ENCODE measurements at places on chromosomes 5 and 9.

- DNase-seq: no peak
These were observed 264.2 kb upstream of the DAPK1 start for GRCh38 chr9:87233431-87233830.

DNA sequence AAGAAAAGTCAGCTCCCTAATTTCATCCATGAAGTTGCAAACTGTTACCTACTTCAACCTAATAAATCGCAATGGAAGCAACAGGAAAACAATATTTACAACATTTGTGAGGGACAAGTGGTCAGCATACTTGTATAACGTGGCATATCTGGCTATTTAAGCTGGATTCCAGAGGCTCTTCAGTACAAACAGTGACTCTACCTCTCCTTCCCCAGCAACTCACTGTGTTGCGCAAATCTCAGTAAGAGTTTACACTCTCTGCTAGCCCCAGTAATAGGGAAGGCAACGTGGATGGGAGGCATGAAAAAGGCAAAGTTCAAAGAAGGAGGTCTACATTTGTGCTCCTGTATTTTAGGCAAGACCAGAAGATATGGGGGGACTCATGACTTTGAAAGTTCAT is 18.9 kb upstream of the SEMA5A start:
- DNase-seq: no peak

DNA sequence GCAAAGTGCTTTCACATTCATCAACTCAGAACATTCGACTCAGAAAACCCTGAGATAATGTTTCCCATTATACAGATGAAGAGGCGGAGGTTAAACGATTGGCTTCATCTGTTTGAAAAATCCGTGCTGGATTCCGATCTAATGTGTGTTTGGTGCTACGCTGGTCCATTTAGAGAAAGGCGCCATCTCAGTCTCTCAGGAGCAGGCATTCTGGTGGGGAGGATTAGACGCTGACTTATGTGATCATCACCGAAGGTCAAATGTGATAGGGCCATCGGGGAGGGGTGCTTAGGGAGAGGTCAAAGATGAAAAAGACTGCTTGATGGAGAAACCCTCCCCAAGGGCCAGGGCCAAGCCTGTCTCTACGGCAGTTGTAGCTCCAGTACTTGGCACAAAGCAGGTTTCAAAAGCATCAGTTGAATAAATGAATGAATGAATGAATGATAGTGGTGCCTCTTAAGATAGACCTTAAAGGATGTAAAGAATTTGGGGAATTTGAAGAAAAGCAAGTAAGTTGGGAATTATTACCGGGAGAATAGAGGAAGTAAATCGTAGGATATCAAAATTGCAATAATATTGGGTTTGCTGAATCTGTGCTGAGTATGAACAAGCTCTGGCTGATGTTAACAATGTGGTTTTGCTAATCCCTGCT is 160.6 kb upstream of the SHB start:
- DNase-seq: no peak

DNA sequence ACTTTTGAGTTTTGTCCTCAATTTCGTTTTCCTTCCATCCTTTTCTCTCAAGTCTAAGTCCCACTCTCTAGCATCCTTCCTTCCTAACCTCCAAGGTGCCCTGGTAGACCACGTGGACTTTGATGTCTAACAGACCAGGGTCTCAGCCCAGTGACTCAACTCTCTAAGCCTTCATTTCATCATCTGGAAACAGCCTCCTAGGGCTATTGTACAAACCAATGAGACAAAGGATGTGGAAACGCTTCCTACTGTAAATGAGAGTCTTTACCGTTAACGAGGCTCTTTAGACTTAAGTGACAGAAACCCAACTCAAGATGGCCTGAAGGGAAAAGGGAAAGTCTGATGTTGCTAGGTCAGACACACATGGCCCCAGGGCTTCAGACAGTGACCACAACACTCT is 49.2 kb upstream of the CPLX2 start:
- DNase-seq: no peak

GRCh38 chr5:176639208-176639607 is 8.1 kb upstream of the TSPAN17 start:
- no peak for DNase-seq

DNA sequence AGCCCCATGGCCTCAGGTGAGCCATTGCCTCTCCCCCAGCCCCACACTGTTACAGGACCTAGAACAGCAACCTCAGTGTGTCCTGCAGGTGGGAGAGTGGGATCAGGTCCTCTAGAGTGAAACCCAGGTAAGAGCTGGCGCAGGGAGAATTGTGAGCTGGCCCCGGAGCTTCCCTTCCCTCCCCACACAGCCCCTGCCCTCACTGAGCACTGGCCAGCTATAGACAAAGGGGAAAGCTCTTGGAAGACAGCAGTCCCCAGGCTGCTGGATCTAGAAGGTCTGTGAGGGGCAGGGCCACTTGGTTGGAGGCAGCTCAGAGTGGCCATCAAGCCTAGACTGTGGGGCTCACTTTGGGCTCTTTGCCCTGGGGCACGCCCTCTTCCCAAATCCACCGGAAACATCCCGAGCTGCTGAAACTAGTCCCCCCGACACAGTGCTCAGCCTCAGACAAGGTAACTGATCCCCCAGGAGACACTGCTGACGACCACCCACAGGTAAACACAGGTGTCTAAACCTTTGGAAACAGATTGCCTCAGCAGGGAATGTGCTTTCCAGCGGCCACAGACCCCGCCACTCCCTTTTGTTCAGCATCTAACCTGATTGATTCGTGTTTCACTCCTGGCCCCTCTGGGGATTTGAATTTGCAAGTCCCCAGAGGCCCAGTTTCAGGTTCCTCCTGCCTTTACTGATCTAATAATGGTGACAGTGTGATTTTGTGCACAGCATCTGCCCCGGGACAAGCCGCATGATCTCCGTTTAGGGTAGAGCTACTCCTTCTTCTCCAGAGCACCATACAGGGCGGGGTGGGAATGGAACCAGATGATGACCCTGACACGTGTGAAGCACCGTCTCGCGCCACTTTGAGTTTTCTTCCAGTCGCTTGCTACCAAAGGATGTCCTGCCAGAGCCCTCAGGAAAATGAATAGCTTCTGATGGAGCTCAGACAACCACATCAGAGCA is 42.2 kb upstream of the ADAMTS2 start:
- DNase-seq: no peak

DNA sequence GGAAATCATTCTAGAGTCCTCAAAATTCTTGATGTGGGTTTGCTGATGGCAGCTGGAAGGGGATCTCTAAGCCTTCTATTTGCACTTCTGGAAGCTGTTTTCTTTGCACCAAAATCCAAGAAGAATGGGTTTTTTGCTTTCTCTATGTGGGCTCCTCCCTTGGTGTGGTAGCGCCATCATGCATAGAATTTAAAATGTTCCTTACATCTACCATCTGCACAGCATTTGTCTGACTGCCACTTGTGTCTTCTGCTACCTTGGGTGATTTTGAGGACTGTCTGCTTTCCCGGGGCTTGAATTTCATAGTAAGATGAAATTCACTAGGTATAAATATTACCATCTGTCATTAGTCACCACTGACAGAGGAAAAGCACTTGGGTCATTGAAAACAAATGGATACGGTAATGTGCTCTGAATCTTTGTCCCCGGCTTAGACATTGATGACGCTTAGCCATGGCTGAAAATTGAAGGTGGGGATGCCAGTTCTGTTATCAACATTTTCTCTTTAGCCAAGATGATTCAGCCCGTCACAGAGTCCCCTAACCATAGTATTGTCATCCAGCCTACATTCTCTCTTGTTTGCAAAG is 30.0 kb downstream of the SNX30 start:
- no peak for DNase-seq

DNA sequence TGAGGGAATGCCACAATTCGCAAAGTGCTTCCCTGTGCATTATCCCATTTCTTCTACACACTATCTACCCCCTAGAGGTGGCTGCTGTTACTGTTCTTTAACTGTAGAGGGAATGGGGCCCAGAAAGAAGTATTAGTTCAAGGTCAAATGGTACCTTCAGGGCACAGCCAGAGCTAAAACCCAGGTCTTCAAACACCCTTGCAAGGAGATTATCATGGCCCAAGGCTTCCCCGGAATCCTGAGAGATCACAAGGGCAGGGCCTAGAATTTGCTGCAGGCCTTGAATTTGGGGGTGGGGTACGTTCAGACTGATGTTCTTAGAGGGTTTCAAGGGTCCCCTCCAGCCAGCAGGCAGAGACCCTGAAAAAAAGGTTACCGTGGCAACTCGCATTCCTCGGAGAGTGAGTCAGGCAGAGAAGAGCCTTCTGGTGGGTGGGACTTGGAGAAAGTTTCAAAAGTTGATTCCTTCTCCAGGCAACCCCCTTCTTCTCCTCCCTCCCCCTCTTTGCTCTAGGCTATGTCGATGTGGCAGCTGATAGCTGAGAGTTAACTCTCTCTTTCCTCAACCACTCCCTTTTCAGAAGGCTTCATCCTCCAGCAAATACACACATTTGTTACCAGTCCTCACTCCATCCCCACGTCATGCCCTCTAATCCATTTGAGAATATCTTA is 1.9 kb downstream of the SPARC start:
- no peak for DNase-seq

DNA sequence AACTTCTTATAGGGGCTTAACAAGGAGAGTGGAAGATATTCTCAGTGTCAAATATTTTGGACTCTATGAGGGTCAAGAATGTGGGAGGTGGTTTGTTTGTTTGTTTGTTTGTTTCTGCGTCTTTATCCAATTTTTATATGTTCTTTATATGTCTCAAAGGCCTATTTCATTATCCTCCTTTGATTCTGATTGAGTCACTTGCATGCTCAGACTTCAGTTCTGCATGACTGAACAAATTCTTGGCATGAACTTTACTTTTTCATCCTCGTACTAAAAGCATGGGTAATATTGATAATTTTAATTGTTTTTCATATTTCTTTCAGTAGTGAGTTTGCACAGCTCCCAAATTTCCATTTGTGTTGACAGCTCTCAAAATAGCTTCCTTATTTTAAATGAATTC is 19.2 kb upstream of the ERBIN start:
- no peak for DNase-seq

- DNase-seq: no peak
These were observed 22.9 kb downstream of the RGMB start for GRCh38 chr5:98796197-98796972.

DNA sequence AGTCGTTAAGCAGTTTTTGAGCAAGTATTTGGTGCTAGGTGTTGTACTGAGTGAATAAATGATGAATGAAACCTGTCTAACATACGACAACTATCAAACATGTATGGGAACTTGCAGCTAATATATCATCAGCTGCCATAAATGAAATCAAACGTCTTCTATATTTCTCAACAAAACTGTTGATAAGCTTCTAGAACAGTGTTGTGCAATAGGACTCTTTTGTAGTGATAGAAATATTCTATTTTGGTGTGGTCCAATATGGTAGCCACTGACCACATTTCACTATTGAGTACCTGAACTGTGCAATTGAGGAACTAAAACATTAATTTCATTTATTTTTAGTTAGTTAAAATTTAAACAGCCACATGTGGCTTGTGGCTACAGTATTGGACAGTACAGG is 16.3 kb upstream of the FYB1 start:
- DNase-seq: no peak

DNA sequence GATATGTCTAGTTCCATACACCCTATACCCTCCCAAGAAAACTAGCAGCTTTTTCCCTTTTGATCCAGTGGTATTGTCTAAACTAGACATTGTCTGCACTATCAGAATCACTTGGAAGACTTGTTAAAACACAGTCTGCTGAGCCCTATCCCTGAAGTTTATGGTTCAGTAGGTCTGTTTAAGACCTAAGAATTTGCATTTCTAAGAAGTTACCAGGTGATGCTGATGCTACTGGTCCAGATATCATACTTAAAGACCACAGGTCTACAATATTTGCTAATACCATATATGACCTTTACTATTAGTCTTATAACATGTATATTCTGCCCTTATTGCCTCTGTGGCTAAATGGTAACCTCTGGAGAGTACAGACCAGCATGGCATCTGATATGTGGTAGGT is 23.3 kb downstream of the SKIC3 start:
- DNase-seq: no peak

DNA sequence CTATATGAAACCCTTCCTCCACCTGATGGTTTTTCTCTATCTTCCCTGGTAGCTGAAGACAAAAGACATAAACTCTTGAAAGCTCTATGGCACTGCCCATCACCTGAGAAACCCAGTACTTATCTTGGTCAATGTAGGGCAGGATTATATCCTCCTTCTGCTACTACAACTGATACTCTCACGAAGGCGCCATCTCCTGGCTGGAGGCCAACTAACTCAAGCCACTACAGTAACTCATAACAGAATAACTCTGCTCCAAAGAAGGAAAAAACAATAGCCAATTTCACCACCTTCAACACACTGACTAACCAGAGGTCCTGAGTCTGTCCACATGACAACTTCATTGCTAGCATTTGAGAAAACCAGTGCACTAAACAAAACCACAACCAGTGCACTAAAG is 409.2 kb downstream of the CETN3 start:
- DNase-seq: no peak

DNA sequence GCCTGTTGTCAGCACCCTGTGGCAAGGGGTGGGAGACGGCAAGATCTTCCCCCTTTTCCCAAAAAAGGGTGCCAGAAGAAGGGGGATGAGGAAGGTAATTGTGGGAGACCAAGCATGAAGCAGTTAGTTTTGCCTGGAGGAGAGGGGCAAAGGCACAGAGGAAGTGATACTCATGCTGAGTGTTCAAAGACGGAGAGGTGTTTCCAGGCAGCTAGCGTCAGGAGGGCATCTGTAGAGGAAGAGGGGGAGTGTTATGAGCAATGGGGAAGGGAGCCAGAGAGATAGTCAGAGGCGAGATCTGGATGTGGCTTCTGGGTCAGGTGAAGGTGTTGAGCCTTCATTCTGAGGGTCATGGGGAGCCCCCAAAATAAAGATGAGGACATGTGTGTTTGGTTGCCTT is 26.9 kb upstream of the ADAM19 start:
- no peak for DNase-seq

GRCh38 chr5:14720236-14720923 is 55.9 kb downstream of the OTULIN start:
- no peak for DNase-seq

All from stimulated activated CD4-positive, alpha-beta T cell treated with anti-CD3 and anti-CD28 coated beads, Interleukin-1b, Interleukin-23, amount 100 ng/mL, for 1 hour (primary cell).